Uterine smooth muscle cell (primary cell): ENCODE measurements at places on chromosomes 4 and X. TPM values are rescaled to one million over a fixed set of nuclear protein-coding genes. Genes with fewer than 3 reads are reported as not detected.

MMRN1 gene
- total RNA-seq: 0.77 and 1.2 TPM in 2 replicates

NDNF gene
- total RNA-seq: 0.12 and 0.55 TPM in 2 replicates

SULT1E1 gene
- 0.33 and 0.50 TPM in 2 replicates for total RNA-seq

AFM gene
- total RNA-seq: not detected in 2 replicates

CRLF2 gene
- total RNA-seq: 0.12 TPM in 1 of 2 replicates, not detected in the other

SULT1B1 gene
- total RNA-seq: 0.12 and 0.66 TPM in 2 replicates

ZNF157 gene
- 0.11 and 0.12 TPM in 2 replicates for total RNA-seq

TRO gene
- total RNA-seq: 6.8 and 20.1 TPM in 2 replicates

S100G gene
- not detected in 2 replicates for total RNA-seq
